Keratinocyte (primary cell): ENCODE measurements at places on chromosomes 2 and 18.

DNA sequence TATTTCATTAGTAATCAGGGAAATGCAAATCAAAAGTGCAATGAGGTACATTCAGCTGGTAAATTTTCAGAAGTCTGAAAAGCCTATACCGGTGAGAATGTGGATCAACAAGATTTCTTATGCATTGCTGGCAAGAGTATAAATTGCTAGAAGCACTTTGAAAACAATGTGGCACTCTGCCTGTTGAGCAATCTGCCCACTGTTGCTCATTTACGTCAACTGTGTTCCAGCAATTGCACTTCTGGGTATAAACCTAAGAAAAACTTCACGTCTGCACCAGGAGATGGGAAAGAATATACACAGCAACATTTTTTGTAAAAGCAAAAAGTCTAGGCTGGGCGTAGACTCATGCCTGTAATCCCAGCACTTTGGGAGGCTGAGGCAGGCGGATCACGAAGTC, 40.8 kb downstream of the MTERF4 start:
- H3K36me3 ChIP-seq = no peaks in the 10 kb centered on the region
- H3K27me3 ChIP-seq = no peaks in the 10 kb centered on the region
- H3K4me1 ChIP-seq = peaks cover 25% of the 10 kb centered on the region
- H3K27ac ChIP-seq = no peak overlapping the region
- H3K4me3 ChIP-seq = no peak overlapping the region

DNA sequence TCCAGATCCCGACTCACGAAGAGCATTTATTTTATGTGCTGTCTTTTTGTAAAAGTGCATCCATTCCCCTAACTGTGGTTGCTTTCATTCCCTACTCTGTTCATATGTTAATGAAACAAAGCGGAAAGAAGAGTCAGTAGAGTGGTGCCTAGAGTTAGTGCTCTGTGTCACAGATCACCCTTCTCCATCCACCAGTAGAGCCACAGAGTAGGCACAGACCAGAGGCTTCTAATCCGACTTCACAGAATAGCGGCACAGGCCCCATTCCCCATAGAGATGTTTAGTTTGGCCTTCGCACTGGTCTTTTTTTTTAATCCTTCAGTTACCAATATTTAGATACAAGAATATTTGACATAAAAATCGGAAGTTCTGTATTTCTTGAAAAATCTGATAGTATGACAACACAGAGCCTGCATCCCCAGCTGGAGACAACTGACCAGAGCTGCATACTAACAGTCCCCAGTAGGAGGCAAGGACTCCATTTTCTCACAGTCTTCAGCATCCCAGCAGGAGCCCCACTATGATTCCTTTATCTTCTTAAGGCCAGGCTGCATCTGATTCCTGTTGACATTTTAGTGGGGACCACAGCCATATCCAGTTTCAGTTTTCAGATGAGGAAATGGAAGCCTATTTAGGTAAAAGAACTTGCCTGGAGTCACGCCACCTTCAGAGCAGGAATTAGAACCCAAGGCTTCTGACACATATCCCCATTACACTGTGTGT, 7.0 kb downstream of the G6PC2 start:
- no peak for DNase-seq
- no peak overlapping the region for H3K27ac ChIP-seq
- peaks cover 27% of the 10 kb centered on the region for H3K27me3 ChIP-seq
- no peaks in the 10 kb centered on the region for H3K4me1 ChIP-seq

- H3K27me3 ChIP-seq = no peaks in the 10 kb centered on the region
- no peak for DNase-seq
- no peak overlapping the region for H3K27ac ChIP-seq
- H3K4me1 ChIP-seq = no peaks in the 10 kb centered on the region
- no peak overlapping the region for H3K4me3 ChIP-seq
Observed at GRCh38 chr18:11095674-11096293, 53.6 kb downstream of the PIEZO2 start.

- H3K27me3 ChIP-seq = no peaks in the 10 kb centered on the region
- DNase-seq = no peak
- H3K27ac ChIP-seq = no peak overlapping the region
- H3K4me3 ChIP-seq = no peak overlapping the region
- no peaks in the 10 kb centered on the region for H3K36me3 ChIP-seq
Observed at GRCh38 chr2:51795248-51795888, 763.4 kb upstream of the NRXN1 start.

DNA sequence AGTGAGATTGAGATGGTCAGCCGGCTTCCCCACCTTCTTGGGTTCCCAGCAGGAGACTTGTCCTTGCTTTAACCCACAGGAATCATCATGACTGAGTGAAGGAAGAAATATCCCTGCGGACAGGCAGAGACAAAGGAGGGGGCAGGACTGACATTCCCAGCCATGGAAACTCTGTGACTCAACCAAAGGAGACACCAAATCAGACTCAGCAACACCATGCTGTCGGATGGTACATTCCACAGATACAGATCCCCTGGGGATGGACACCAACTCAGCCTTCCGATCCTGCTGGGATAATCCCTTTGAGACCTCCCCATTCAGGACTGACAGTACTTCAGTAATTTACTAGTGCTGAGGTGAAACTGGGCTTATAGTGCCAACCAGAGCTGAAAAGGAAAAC, 518.3 kb downstream of the XIRP2 start:
- H3K4me3 ChIP-seq = no peak overlapping the region
- no peaks in the 10 kb centered on the region for H3K36me3 ChIP-seq
- no peaks in the 10 kb centered on the region for H3K27me3 ChIP-seq

GRCh38 chr2:126907671-126908070, 9.0 kb downstream of the TEX51 start:
- no peaks in the 10 kb centered on the region for H3K4me1 ChIP-seq
- no peaks in the 10 kb centered on the region for H3K36me3 ChIP-seq
- H3K27me3 ChIP-seq = no peaks in the 10 kb centered on the region
- DNase-seq = no peak
- no peak overlapping the region for H3K4me3 ChIP-seq

- H3K27me3 ChIP-seq = no peaks in the 10 kb centered on the region
- peaks cover 40% of the 10 kb centered on the region for H3K4me1 ChIP-seq
- H3K27ac ChIP-seq = peak overlapping the region; percentile 91
- DNase-seq = peak; percentile 46
- H3K36me3 ChIP-seq = no peaks in the 10 kb centered on the region
Observed at GRCh38 chr2:28716265-28716865, 35.3 kb upstream of the PPP1CB start.

GRCh38 chr2:239322416-239323086, 78.3 kb downstream of the HDAC4 start:
- no peak for DNase-seq
- H3K27ac ChIP-seq = no peak overlapping the region
- no peaks in the 10 kb centered on the region for H3K27me3 ChIP-seq
- no peak overlapping the region for H3K4me3 ChIP-seq
- peaks cover 12% of the 10 kb centered on the region for H3K4me1 ChIP-seq

DNA sequence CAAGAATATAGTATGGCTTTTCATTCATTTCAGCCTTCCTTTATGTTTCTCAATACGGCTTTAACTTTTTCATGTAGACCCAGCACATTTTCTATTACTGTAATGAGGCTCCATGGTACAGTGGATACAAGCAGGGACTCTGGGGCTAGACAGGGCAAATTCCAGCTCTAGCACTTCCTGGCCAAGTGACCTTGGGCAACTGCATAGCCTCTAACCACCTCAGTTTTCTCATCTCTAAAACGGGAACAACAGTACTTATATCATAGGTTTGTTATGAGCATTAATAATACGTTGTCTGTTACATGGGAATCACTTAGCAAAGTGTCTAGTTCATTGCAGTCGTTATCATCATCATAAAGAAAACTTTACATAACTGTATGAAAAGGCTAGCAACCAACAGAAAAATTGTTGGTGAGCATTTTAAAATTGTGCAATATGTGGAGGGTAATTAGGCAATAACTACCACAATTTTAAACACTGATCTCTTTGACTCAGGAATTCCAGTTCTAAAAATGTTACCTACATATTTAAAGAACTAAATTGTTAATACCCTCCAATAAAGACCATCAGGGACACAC, 13.7 kb upstream of the RMDN2 start:
- no peaks in the 10 kb centered on the region for H3K27me3 ChIP-seq
- H3K27ac ChIP-seq = no peak overlapping the region
- no peak overlapping the region for H3K4me3 ChIP-seq
- no peaks in the 10 kb centered on the region for H3K36me3 ChIP-seq
- DNase-seq = no peak

- H3K4me3 ChIP-seq = no peak overlapping the region
- H3K27ac ChIP-seq = no peak overlapping the region
- H3K36me3 ChIP-seq = no peaks in the 10 kb centered on the region
- DNase-seq = no peak
- H3K27me3 ChIP-seq = no peaks in the 10 kb centered on the region
Observed at GRCh38 chr2:173451118-173451517, 96.4 kb downstream of the CDCA7 start.

GRCh38 chr2:61620244-61621159, 82.3 kb upstream of the XPO1 start:
- no peak overlapping the region for H3K4me3 ChIP-seq
- H3K4me1 ChIP-seq = no peaks in the 10 kb centered on the region
- H3K36me3 ChIP-seq = no peaks in the 10 kb centered on the region
- H3K27ac ChIP-seq = no peak overlapping the region
- H3K27me3 ChIP-seq = no peaks in the 10 kb centered on the region
- peak; percentile 60 for DNase-seq

DNA sequence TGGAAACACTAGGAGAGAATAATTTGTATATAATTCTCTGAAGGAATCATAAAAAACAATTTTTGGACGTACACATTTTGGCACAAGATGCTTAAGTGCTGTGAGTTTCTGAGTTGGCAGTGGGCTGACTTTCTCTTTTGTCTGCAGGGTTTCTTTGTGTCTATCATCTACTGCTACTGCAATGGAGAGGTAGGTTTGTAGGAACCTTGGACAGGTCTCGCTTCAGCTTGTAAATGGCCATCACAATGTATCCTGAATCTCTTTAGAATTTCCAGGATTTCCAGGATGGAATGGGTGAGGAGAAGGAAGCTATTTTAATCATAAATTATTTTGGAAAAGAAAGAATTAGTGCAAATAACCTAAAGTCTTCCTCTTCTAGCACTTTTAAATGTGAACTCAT, 83.9 kb downstream of the PTH2R start:
- H3K4me1 ChIP-seq = no peaks in the 10 kb centered on the region
- H3K4me3 ChIP-seq = no peak overlapping the region
- no peaks in the 10 kb centered on the region for H3K27me3 ChIP-seq

DNA sequence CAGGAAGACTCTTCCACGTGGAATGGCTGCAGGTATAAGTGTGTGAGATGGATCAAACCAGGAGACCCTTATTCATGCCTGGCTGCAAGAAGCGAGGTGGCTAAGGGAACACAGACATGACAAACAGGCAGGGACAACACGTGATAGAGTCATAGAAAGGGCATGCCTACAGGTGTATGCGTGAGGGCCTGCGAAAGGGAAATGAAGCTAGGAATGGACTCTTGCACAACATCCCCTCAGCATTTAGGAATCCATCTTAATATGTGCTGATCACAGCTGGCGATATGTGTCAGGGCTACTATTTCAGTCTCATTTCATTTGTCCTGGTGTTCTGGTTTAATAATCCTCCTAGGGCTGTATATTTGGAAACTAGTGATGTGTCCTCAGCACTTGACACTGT, 291.2 kb downstream of the MYT1L start:
- H3K27me3 ChIP-seq = no peaks in the 10 kb centered on the region
- H3K4me1 ChIP-seq = no peaks in the 10 kb centered on the region
- no peaks in the 10 kb centered on the region for H3K36me3 ChIP-seq
- no peak for DNase-seq

DNA sequence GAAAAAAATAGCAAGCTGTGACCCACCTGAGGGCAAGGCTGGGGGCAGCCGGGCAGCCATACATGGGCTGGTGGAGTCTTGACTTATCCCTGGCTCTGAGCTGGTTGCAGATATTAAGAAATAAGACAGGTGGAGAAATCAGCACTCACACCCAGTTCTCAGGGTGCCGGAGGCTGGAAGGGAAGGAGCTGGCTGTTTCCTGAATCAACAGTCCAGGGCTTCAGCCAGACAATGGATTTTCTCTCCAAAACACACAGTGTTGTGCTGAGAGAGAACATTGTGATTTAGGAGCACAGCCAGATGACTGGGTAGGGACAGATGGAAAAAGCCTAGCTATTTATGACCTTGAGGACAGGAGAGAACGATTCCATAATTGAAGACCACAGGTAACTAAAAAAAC, 208.8 kb downstream of the LDLRAD4 start:
- DNase-seq = no peak
- H3K4me3 ChIP-seq = no peak overlapping the region
- no peaks in the 10 kb centered on the region for H3K27me3 ChIP-seq
- no peak overlapping the region for H3K27ac ChIP-seq
- no peaks in the 10 kb centered on the region for H3K4me1 ChIP-seq

DNA sequence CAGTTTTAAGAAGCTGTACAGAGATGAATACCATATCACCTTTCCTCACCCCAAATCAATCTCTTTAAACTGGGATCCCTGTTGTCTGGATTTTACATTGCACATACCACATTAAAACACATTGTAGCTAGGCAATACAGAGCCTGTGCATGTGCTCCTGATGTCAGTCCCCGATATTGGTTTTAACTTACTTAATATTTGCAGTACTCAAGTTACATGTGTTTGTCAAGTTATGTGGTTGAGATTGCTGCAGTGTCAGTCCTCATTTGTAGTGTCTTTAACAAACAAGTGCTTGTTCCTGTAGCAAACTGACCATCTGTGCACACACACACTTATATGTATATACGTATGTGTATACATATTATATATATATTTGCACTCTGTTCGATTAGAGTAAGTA, 10.4 kb upstream of the UBE2E3 start:
- H3K4me1 ChIP-seq = no peaks in the 10 kb centered on the region
- no peak for DNase-seq
- no peaks in the 10 kb centered on the region for H3K36me3 ChIP-seq
- H3K27ac ChIP-seq = no peak overlapping the region

DNA sequence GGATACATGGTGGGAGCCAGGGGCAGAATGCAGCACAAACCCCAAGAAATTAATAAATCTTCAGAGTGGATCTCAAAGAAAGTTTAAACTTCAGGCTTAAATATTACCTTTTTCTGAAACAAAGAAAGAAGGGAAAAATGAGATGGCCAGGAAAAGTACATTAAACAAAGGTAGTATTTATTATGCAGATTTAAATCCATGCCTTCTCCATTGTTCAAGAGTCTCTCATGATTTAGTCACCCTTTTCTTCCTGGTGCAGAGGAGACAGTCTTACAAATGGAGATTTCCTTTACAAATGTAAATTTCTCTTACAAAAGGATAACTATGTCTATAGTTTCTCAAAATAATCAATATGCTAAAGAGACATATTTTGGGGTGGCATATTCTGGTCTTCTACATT, 33.4 kb upstream of the PPM1B start:
- H3K4me3 ChIP-seq = no peak overlapping the region
- H3K4me1 ChIP-seq = peaks cover 28% of the 10 kb centered on the region
- H3K36me3 ChIP-seq = no peaks in the 10 kb centered on the region
- DNase-seq = no peak

DNA sequence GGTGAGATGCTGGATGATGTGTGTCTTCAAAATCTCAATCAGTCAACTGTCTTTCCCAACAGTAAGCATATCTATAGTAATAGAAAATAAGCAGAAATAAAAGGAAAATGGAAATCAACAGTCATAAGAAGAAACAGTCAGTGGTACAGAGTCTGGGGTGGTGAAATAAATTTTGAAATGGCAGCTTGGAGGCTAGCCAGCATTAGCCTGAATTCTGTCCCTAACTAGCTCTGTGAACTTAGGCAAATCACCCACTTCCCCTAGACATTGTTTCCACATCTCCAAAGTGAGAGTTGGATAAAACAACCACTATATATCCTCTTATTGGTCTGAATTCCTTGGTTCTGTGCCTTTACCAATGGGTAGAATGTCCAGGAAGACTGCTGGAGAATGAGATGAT, 189.7 kb upstream of the REV1 start:
- H3K27ac ChIP-seq = no peak overlapping the region
- no peaks in the 10 kb centered on the region for H3K36me3 ChIP-seq
- no peak overlapping the region for H3K4me3 ChIP-seq
- no peaks in the 10 kb centered on the region for H3K4me1 ChIP-seq
